Stimulated activated CD8-positive, alpha-beta memory T cell treated with anti-CD3 and anti-CD28 coated beads, Interleukin-15, amount 100 ng/mL, for 24 hours (primary cell): ENCODE measurements at places on chromosomes 11 and 22.

- no peak for DNase-seq
Measured at GRCh38 chr22:32587449-32587848, 112.8 kb downstream of the FBXO7 start.

GRCh38 chr11:13143486-13144297 lies 133.9 kb upstream of the BMAL1 start:
- DNase-seq: no peak

DNA sequence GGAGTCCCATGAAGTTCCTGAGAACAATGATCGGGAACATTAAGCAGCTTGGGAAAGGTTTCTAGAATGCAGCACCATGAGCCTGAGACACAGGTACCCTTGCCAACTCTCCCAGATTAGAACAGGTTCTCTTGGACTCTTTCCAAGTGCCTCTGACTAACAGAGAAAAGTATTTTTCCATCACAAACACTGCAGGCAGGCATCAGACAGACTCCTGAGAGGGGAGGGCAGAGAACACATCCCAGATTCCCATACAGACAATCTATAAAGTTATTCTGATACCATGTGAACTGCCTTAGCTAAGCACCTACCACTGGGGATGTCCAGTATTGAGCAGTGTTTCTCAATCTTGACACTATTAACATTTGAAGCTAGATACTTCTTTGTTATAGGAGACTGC lies 27.3 kb downstream of the SERGEF start:
- DNase-seq: no peak

DNA sequence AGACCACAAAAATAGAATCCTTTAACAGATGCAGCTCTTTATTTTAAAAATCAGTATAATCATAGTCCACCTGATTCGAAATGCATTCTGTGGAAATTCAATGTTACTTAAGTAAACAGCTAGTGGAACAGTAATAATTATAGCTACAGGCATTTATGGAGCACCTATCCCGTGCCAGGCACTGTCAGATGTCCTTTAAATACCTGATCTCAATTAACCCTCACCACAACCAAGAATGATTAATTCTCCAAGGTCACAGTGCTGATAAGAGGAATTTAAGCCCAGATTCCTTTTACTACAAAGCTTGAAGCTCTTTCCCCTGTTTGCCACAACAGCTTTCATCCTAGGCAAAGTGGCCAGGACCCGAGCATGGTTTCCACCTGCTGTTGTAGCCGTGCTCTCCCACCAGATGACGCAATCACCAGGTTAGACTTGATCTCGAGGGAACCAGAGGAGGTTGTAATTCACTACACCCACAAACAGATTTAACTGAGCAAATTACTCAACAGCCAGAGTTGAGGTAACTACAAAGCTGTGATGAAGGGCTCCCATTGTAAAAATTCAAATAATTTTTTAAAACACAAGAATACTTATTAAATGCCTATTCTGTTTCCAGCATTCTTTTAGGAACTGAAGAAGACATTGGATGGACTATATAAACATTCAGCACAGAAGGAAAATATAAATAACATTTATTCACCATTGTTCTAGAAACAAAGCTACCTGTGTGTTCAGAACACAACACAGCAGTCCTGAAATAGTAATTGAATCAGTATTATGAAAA lies 10.3 kb downstream of the PRDM10 start:
- DNase-seq: no peak

- DNase-seq: no peak
Measured at GRCh38 chr11:105673089-105673488, 63.2 kb downstream of the GRIA4 start.

DNA sequence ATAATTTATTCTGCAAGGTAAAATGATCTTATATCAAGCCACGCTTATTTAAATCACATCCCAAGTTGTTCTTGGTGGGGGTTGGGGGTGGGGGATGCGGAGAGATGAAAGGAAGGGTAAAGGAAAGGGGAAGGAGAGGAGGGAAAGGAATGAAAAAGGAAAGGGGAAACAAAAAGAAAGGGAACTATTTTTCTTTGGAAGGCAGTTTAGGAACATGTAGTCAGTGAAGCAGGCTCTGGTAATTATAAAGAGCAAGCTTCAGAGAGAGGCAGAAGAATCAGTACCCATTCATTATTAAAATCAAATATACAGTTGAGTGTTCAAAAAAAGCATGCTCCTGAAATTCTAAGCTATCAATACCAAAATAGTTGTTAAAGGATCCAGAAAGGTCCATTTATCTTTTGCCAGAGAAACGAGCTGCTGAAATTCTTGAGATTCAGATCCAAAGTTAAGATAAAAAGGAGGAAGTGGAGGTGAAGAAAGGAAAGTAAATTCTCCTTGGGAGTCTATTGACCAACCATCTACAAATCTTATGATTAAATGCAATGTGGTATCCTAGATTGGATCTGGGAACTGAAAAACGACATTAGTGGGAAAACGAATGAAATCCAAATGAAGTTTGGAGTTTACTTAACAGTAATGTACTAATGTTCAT lies 107.4 kb downstream of the SGSM3 start:
- no peak for DNase-seq

GRCh38 chr22:21568347-21569075 lies 997 bp downstream of the UBE2L3 start:
- no peak for DNase-seq

- no peak for DNase-seq
Measured at GRCh38 chr22:34579519-34579918, 486.4 kb upstream of the ISX start.

GRCh38 chr11:12288931-12289666 lies 88.3 kb upstream of the PARVA start:
- DNase-seq: no peak

GRCh38 chr22:23563111-23563510 lies 17.0 kb downstream of the IGLL1 start:
- no peak for DNase-seq

DNA sequence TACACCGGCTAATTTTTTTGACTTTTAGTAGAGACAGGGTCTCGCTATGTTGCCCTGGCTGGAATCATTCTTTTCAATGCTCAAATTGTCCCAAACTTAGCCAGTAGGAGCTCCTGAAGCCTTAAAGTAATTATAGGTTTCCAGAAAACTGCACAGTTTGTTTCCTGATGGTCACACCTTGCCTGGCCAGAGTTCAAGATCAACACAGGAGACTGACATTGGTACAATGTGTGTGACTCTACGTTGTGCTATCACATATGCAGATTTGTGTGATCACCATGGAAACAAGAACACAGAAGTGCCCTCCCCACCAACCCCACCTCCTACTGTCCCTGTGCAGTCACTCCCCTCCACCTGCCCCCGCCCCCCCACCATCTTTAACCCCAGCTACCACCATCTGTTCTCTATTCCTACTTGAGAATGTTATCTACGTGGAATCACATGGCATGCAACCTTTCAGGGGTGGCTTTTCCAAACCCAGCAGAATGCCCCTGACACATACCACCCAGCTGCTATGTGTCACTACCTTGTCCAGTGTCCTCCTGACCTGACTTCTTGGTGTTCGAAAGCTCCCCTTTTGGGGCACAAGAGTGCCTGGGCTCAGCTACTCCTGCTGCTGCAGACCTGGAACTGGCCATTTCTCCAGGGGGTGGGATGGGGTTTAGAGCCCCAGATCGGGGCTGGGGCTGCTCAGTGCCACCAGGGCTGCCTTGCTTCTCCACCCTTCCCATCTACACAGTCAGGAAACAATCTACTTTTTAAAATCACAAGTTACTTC lies 6.1 kb upstream of the NAP1L4 start:
- DNase-seq: no peak

GRCh38 chr11:73521621-73522020 lies 76.3 kb downstream of the FAM168A start:
- no peak for DNase-seq
